ENCODE measurements at places on chromosomes 7 and 10.

- no peaks in the 10 kb centered on the region for H3K4me1 ChIP-seq
- H3K27me3 ChIP-seq, result no peaks in the 10 kb centered on the region
- no peaks in the 10 kb centered on the region for H3K36me3 ChIP-seq
Measured at GRCh38 chr7:82631998-82632397, 188.4 kb upstream of the CACNA2D1 start.

DNA sequence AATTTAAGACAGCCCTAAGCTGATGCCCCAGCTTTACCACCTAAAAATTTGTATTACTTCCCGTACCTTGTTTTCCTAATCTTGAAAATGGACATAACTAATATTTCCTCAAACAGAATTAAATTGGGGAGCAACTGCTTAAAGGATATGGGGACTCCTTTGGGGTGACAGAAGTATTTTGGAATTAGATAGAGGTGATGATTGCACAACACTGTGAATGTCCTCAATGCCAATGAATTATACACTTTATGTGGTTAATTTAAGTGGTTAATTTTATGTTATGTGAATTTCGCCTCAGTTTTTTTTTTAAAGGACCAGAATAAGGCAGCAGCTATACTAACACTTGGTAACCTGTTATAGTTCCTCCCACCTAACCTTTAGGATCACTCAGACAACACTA lies 19.9 kb upstream of the NPFFR1 start:
- H3K4me3 ChIP-seq, result no peak overlapping the region
- H3K36me3 ChIP-seq, result no peaks in the 10 kb centered on the region
- no peaks in the 10 kb centered on the region for H3K4me1 ChIP-seq
- DNase-seq, result no peak

- no peak overlapping the region for H3K4me3 ChIP-seq
- H3K27me3 ChIP-seq, result no peaks in the 10 kb centered on the region
- H3K27ac ChIP-seq, result no peak overlapping the region
- H3K36me3 ChIP-seq, result no peaks in the 10 kb centered on the region
Measured at GRCh38 chr7:46586406-46586805, 665.3 kb upstream of the IGFBP3 start.

DNA sequence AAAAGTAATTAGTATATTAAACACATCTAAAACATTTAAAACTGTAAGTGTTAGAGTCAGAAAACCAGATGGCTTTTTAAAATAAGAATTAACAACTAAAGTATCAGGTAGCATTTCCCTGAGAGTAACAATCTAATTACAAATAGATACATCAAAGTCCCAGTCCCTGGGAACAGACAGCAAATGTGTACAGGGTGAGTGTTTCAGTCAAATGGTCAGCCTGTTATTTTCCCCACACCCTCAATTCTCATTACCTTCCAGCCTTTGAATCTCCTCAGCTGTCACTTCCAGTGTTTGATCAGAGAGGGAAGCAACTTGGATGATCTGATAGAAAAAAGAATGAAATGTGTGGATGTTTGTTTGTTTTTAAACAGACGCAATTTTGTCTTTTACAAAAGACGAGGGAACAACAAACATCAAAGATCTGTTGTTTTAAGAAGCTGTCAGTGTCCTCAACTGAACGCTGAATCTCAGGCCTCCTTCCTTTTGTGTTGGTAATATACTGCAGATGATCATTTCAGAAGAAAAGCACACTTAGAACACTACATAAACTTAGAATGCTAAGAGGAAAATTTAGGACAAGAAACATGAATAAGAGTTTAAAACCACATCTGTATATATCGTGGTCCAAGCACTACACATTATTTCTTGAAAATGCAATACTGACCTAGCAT lies 29.8 kb downstream of the CEP41 start:
- no peaks in the 10 kb centered on the region for H3K36me3 ChIP-seq
- no peak overlapping the region for H3K4me3 ChIP-seq
- no peak overlapping the region for H3K27ac ChIP-seq
- DNase-seq, result no peak

DNA sequence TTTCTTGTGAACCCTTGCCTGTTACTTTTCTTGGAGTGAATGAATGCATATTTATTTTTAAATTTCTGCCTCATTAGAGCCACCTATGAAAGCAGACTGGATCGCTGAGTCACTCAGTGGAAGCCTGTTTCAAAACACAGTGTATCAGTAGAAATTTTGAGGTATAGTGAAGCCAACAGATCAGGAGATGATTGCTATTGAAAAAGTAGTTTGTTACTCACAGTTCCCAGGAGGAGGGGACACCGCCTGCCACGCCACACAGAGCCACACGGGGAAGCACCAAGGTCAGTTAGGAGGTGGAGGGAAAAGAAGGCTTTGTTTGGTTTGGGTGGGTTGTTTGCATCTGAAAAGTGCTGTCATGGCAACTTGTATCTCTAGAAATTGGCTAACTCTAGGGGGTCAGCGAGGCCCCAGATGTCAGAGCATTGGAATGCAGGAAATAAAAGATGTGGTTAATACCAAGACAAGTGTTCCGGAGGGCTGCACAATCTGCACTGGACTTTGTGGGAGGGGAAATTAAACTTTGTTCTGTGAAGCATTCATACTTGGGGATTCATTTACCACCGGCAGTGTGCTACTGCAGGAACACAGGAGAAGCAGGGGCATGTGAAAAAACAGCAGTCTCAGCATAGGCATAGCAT lies 106.4 kb upstream of the SDK1 start:
- no peaks in the 10 kb centered on the region for H3K4me1 ChIP-seq
- H3K27ac ChIP-seq, result no peak overlapping the region
- H3K36me3 ChIP-seq, result no peaks in the 10 kb centered on the region
- H3K4me3 ChIP-seq, result no peak overlapping the region

- peaks cover 21% of the 10 kb centered on the region for H3K36me3 ChIP-seq
- H3K4me3 ChIP-seq, result no peak overlapping the region
- no peaks in the 10 kb centered on the region for H3K27me3 ChIP-seq
Measured at GRCh38 chr10:5645375-5645774, 21.0 kb downstream of the ASB13 start.

DNA sequence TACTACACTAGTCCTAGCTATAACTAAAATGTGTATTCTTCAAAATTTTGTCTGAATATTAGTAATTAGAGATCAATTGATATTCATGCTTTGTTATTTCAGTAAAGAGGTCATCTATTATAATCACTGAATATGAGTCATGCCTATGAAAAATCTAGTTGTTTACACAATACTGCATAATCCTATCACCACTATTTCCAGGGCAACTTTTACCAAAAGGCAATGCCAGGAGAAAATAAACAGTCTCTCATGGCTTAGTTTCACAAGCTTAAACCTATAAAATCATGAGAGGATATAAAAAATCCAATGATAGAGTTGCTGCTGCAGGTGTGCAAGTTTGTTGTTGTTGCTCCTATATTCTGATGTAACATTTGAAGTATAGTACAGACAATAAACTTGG lies 149.9 kb upstream of the COL1A2 start:
- no peaks in the 10 kb centered on the region for H3K27me3 ChIP-seq
- H3K4me3 ChIP-seq, result no peak overlapping the region
- no peaks in the 10 kb centered on the region for H3K36me3 ChIP-seq

DNA sequence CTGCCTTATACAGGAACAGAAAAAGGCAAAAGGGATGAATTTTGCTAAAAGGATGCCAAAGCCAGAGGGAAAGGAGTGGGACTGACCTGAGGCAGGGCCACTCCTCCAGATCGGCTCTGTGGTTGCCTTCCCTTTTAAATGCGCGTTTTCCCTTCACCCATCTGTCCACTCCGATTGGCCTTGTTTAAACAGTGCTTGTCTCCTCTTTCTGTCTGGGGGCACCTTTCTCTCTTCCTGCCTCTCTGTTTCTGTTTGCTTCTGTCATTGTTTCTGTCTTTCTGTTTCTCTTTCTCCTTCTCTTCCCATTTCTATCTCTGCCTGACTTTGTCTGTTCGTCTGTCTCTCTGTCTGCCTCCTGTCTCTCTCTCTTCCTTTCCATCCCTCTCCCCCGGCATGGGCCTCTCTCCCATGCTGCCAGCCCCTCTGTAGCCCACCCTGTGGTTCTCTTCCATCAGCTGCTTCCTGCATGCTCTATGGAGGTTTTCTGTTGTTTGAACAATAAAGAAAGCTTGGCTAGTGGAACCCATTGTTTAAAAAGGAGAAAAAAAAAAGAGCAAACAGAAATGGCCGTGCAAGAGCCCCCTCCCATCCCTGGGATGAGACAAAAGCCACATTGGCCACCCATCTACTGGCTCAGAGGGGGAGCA lies 29.5 kb upstream of the HSPB1 start:
- peaks cover 4% of the 10 kb centered on the region for H3K27me3 ChIP-seq
- H3K4me1 ChIP-seq, result no peaks in the 10 kb centered on the region
- DNase-seq, result no peak

- no peak for DNase-seq
- H3K4me1 ChIP-seq, result no peaks in the 10 kb centered on the region
- H3K27ac ChIP-seq, result no peak overlapping the region
- no peaks in the 10 kb centered on the region for H3K27me3 ChIP-seq
- no peaks in the 10 kb centered on the region for H3K36me3 ChIP-seq
Measured at GRCh38 chr7:8387551-8388256, 45.7 kb upstream of the NXPH1 start.

GRCh38 chr10:117885206-117885829 lies 161.4 kb downstream of the RAB11FIP2 start:
- no peaks in the 10 kb centered on the region for H3K36me3 ChIP-seq
- no peak overlapping the region for H3K4me3 ChIP-seq
- no peak for DNase-seq
- H3K27me3 ChIP-seq, result no peaks in the 10 kb centered on the region

- H3K36me3 ChIP-seq, result no peaks in the 10 kb centered on the region
- no peak overlapping the region for H3K27ac ChIP-seq
- H3K27me3 ChIP-seq, result no peaks in the 10 kb centered on the region
- H3K4me3 ChIP-seq, result no peak overlapping the region
- no peak for DNase-seq
Measured at GRCh38 chr7:104450861-104451260, 122.5 kb downstream of the LHFPL3 start.

DNA sequence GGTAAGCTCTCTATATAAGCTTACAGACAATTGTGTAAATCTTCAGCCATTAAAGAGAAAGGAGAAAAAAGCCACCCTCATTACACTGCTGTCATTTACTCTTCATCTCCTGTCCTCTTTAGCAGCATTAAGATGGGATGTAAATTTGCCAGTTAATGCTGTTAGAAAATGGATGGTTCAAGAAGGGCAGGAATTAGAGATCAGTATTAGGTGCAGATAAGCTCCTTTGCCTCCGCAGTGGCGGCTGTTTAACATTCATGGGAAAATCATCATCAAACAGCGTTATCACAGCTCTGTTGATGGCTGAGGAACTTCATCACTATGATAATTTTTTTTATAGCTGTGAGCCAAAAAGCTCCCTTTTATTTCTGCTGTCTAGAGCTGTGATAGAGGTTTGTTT lies 61.8 kb upstream of the FAM204A start:
- H3K4me1 ChIP-seq, result peaks cover 4% of the 10 kb centered on the region
- H3K27me3 ChIP-seq, result no peaks in the 10 kb centered on the region
- no peaks in the 10 kb centered on the region for H3K36me3 ChIP-seq
- H3K27ac ChIP-seq, result no peak overlapping the region

- no peak overlapping the region for H3K27ac ChIP-seq
- no peaks in the 10 kb centered on the region for H3K36me3 ChIP-seq
- DNase-seq, result no peak
- no peaks in the 10 kb centered on the region for H3K27me3 ChIP-seq
Measured at GRCh38 chr7:122663733-122664132, 35.2 kb downstream of the RNF133 start.

GRCh38 chr10:5719546-5719945 lies 34.9 kb downstream of the TASOR2 start:
- no peak overlapping the region for H3K4me3 ChIP-seq
- H3K36me3 ChIP-seq, result no peaks in the 10 kb centered on the region
- H3K27ac ChIP-seq, result no peak overlapping the region

- H3K27ac ChIP-seq, result no peak overlapping the region
- no peaks in the 10 kb centered on the region for H3K36me3 ChIP-seq
- H3K4me1 ChIP-seq, result peaks cover 10% of the 10 kb centered on the region
- DNase-seq, result peak; percentile 85
Measured at GRCh38 chr7:98420966-98421612, 20.2 kb upstream of the BAIAP2L1 start.

DNA sequence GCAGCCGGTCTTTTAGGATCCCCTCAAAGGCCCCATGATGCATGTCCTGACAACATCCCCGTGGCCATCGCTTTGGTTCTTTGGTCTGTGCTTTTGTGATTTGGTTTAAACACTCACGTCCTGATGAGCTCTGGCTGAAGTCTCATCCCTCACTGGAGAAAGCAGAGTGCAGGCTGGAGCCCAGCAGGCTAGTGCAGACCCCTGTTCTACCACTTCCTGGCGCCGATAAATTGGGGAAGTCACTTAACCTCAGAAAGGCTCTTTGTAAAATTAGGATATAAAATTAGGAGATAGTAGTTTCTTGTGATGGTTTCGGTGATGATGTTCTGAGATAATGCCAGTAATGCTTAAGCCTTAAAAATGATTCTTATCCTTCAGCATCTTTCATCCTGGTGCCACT lies 307.6 kb downstream of the GFRA1 start:
- no peaks in the 10 kb centered on the region for H3K36me3 ChIP-seq
- no peak overlapping the region for H3K4me3 ChIP-seq
- H3K4me1 ChIP-seq, result no peaks in the 10 kb centered on the region

All from upper lobe of left lung (tissue), 6 donors.